Cortex of kidney (tissue), 1 donor: ENCODE measurements at places on chromosomes 5 and 9.

DNA sequence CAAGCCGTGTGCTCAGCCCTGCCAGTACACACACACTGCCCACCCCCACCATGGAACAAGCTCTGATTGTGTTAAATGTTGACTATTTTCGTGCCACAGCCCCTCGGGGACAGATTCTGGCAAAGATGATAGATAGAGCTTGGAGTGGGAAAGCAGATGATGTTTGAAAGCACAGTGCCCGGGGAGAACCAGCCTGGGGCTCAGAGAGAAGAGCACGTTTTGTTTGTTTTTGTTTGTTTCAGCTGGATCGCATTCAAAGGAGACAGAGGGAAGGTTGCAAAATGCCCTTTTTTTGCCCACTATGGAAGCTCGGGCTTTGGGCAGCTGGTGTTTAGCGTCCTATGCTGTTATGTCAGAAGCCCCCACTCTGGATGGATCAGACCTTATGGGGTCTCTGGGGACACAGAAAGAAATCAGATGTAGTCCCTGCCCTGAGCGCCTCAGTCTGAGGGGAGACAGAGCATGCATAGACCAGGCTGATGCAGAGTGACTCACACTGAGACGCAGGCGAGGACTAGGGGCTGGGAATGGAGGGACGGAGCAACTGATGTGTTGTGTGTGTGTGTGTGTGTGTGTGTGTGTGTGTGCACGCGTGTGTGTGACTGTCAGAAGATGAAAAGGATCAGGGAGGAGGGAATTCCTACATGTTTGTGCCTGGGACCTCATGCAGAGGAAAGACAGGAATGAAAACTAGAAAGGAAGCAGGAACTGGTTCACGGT, 229.7 kb downstream of the MELK start:
- no peak for DNase-seq

- DNase-seq = no peak
These were observed 693.6 kb downstream of the PRELID2 start for GRCh38 chr5:145141534-145141933.

DNA sequence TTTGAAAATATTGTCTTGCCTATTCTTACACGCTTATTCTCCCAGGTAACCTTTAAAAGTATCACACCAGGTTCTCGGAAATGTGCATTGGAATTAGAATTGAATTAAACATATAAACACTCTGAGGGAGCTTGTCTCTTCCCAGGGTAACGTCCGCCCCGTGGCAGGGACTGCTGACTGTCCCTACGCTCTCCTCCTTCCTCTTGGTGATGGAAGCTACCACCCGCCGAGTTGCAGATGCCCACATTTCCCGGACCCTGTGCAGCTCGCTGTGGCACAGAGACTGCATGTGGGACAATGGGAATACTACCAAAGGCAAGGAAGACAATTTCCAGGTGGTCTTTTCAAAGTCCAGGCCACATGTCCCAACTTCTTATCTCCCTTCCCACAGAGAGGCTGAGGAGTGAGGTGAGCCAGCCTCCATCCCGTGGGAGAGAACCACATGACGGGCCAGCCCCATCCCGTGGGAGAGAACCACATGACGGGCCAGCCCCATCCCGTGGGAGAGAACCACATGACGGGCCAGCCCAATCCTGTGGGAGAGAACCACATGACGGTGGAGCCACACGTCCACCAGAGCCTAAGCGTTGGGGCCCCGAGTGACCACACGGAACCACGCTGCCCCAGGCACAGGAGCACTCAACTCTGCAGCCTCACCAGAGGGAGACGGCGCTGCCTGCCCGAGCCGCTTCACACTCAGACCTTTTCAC, 249.4 kb upstream of the IRX1 start:
- no peak for DNase-seq

GRCh38 chr9:70413464-70413798, 1.0 kb downstream of the KLF9 start:
- DNase-seq = no peak

- no peak for DNase-seq
These were observed 551.3 kb downstream of the TLE1 start for GRCh38 chr9:81137976-81138568.

DNA sequence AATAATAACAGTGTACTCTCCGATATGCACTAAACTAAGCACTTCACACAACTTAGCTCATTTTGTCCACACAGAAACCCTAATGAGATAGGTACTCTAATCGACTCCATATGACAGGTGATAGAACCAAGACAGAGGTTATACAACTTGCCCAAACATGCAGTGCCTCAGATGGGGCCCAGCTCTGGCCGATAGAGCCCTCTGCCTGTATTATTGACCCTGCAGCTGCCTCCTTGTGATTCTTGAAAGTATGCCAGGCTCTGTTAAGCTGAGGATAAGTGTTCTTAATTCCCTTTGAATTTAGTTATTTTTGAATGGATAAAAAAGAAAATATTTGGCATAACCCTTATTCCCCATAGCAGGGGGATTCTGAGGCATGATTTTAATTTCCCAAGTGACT, 78.5 kb downstream of the HMHB1 start:
- DNase-seq = no peak

- no peak for DNase-seq
These were observed 439.0 kb upstream of the PTGER4 start for GRCh38 chr5:40240671-40241070.

- DNase-seq = no peak
These were observed 63.0 kb downstream of the TRIO start for GRCh38 chr5:14206028-14206725.

DNA sequence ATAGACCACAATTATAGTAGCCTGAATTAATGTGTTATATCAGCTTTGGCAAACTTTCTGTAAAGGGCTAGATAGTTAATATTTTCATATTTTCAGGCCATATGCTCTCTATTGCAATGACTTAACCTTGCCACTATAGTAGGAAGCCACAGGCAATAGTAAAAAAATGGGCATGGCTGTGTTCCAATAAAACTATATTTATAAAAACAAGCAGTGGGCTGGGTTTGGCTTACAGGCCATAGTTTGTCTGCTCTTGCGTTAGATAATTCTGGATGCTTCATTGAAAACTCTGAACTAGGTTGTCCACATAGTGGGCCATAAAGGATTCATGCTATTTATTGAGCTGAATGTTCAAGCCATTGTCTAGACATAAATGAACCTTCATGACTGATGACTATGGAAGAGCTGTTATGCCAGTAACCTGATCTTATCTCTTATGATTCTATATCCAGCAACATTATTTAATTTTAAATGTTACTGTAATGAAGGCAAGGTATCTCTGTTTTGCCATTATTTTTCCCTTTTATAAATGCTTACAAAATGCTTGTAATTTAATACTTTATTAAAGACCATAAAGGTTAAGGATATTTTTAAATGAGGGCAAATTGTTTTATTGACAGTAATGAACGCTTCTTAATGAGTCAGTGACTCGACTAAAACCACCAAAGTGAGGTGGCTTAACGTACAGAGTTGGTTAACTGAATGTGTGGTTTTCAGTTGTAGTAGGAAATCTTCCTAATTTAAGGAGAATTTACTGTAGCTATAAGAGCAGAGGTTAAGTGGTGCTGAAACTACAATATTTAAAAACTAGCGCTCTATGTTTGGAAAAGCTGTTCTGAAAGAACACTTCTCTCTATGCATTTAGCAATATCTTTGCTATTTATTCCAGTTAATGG, 560.6 kb downstream of the PRR16 start:
- no peak for DNase-seq

GRCh38 chr9:125540497-125540896, 166.5 kb downstream of the MAPKAP1 start:
- DNase-seq = no peak

DNA sequence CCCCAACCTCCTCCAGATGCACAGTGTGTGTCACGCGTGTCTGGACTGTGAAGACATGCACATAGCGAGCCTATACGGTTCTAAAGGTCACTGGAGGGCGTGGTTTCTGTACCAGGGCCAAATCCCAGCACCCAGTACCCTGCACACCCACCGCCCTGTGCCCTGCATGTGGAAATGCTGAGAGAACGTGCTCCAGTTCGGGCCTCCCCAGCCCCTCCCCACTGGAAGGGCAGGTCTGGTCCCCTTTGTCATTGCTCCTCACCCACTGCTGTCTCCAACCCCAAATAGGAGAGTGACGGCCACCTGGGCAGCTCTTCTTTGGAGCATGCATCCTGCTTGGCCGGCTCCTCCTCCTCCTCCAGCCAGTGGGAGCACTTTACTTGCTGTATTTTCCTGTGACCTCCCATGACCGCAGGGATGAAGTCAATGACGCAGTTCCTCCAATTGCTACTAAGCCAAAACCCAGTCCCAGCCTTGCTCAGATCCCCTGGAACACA, 116.7 kb downstream of the WNK2 start:
- no peak for DNase-seq

GRCh38 chr5:159017786-159018185, 81.9 kb downstream of the EBF1 start:
- no peak for DNase-seq

DNA sequence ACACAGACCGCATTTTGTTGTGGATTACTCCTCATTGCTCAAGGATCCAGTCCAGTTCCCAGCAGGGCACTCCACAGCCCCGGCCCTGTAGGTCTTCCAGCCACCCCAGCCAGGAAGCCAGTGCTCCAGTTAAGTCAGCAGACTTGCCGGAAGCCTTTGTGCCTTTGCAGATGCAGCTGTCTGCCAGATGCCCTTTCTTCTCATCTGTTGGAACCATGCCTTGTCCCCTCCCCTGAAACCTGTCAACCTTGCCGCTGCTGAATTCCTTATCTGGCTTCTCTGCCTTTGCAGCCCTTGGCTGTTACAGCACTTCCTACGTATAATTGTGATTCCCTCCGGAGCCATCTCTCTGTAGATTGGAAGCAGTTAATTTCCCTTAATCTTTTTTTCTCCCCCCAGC, 28.4 kb downstream of the PSAT1 start:
- no peak for DNase-seq
